Activated CD8-positive, alpha-beta T cell treated with anti-CD3 and anti-CD28 coated beads for 36 hours (primary cell): ENCODE measurements at places on chromosomes 13 and 19. TPM values are rescaled to one million over a fixed set of nuclear protein-coding genes. Genes with fewer than 3 reads are reported as not detected.

The KRTDAP gene
- not detected for total RNA-seq

The PEG3 gene
- total RNA-seq: 0.09 TPM

- no peak overlapping the region for H3K27ac ChIP-seq
- no peak for DNase-seq
- no peaks in the 10 kb centered on the region for H3K27me3 ChIP-seq
These were observed 4.8 kb upstream of the RPS15 start for GRCh38 chr19:1433119-1434039.

The PNKP gene
- 58.8 TPM for total RNA-seq
